SJSA1 (cell line): ENCODE measurements at places on chromosomes 11 and 22. TPM values are rescaled to one million over a fixed set of nuclear protein-coding genes. Genes with fewer than 3 reads are reported as not detected.

- H3K4me1 ChIP-seq: no peaks in the 10 kb centered on the region
- no peak overlapping the region for H3K27ac ChIP-seq
- no peaks in the 10 kb centered on the region for H3K27me3 ChIP-seq
- no peak overlapping the region for H3K4me3 ChIP-seq
- no peaks in the 10 kb centered on the region for H3K36me3 ChIP-seq
Measured at GRCh38 chr11:104926771-104927611, 28.7 kb upstream of the CASP12 start.

DNA sequence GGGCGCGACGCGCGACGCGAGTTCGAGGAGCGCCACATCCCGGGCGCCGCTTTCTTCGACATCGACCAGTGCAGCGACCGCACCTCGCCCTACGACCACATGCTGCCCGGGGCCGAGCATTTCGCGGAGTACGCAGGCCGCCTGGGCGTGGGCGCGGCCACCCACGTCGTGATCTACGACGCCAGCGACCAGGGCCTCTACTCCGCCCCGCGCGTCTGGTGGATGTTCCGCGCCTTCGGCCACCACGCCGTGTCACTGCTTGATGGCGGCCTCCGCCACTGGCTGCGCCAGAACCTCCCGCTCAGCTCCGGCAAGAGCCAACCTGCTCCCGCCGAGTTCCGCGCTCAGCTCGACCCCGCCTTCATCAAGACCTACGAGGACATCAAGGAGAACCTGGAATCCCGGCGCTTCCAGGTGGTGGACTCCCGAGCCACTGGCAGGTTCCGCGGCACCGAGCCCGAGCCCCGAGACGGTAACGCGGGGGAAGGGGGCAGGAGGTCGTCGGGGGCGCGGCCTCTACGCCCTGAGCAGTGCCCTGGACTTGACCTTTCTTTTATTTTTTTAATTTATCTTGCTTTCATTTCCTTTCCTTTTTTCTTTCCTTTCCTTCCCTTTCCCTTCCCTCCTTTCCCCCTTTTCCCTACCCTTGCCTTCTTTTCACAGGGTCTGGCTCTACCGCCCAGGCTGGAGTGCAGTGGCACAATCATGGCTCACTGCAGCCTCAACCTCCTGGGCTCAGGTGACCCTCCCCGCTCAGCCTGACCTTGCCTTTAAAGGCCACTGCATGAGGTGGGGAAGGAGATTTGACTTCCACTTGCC lies 5.0 kb downstream of the MPST start:
- H3K4me3 ChIP-seq: no peak overlapping the region
- H3K4me1 ChIP-seq: peaks cover 6% of the 10 kb centered on the region; the same call in 1 of the 2 replicates
- H3K27me3 ChIP-seq: no peaks in the 10 kb centered on the region
- peaks cover 2% of the 10 kb centered on the region; the same call in 1 of the 2 replicates for H3K36me3 ChIP-seq
- DNase-seq: no peak

DNA sequence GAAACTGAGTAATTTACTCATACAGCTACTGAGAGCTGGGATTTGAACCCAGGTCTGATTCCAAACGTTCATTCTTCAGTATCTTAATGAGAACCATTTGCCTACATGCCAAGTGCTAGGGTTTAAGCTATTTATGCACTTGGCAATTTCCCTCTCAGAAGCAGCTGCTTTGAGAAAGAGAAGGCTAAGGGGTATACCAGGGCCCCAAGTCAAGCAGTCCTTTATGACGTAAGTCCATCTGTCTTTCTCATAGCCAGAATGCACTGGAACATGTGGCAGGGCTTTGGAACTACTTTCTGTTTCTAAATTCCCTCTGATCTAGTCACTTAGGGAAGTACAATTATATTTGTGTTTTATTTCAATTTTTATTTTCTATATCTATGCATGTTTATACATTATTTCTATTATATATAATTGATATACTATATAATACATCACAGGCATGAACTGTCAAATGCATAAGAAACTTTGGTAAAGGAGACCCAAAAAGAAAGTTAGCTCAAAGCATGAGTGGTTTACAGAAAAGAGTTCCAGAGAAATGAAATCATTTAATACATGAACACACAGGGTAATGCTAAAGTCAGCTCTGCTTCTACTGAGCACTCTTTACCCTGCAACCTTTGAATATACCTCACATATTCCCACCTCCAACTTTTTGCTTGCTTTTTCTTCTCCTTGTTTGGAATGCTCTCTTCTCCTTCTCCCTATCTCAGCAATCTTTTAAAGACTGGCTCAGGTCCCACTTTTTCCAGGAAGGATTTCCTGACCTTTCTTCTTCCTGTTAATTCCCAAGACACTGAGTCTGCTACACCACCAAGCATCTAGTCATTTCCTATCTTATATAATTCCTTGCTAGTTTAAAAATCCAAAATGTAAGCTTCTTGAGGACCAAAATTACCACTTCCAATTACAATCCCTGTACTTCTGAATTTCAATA lies 80.5 kb upstream of the GDPD4 start:
- H3K27me3 ChIP-seq: no peaks in the 10 kb centered on the region
- no peaks in the 10 kb centered on the region for H3K4me1 ChIP-seq
- DNase-seq: no peak
- H3K27ac ChIP-seq: no peak overlapping the region
- H3K4me3 ChIP-seq: no peak overlapping the region

The C11orf86 gene
- total RNA-seq: not detected in 2 replicates

The CALCB gene
- not detected in 2 replicates for total RNA-seq

The PRR5L gene
- total RNA-seq: 41.3 and 43.0 TPM in 2 replicates

DNA sequence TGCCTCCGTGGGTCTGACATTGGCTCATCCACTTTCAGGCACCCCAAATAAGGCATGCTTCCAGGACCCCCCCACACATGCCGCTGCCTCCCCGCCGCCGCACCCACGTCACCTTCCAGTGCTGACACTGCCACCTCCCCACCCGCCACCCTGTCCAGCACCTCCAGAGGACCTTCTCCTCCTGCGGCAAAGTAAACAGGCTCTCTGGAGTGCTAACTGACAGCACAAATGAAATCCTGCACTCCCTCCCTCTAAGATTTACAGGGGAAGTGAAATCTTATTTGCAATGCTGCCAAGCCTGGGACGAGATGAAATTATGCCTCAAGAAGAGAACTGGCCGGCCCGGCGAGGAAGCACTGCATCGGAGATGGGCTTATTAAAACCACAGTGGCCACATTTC lies 35.3 kb downstream of the MACROD1 start:
- no peak overlapping the region for H3K4me3 ChIP-seq
- H3K27me3 ChIP-seq: no peaks in the 10 kb centered on the region
- no peaks in the 10 kb centered on the region for H3K36me3 ChIP-seq
- DNase-seq: no peak

DNA sequence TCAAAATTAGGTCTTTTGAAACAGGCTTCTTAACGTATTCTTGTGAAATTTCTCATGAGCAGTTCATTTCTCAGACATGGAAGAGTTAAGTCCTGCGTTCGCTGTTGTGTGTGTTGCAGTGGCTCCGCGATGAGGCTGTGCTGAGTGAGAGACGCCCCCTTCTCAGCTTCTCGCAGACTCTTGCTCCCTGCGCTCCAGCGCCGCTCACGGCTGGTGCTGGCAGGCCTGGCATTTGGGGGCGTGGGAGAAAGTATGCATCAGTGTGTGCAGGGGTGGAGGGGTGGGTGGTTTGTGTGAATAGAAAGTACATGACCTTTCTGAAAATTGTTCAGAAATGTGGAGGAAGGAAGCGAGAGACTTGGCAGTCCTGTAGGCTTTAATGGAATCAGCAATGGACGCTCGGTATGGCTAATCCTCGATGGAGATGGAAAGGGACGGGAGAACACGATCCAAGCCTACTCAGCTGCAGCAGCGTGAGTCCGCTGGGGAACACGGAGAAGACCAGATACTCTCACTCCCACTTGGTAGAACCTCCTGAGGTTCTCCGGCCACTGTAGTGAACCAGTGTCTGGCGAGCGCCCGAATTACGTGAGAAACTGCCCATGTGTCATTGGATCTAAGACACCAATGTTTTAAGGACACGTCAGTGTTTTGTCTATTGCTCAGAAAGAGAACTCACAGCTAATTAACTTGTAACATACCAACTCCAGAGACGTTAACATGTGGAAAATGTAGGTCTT lies 5.9 kb downstream of the TAB1 start:
- H3K4me1 ChIP-seq: peaks cover 2% of the 10 kb centered on the region
- H3K36me3 ChIP-seq: 0 out of 2 replicates have a peak, but pooled peaks cover 3% of the 10 kb centered on the region
- no peak overlapping the region for H3K4me3 ChIP-seq
- no peaks in the 10 kb centered on the region for H3K27me3 ChIP-seq
- no peak for DNase-seq

The SLC16A8 gene
- not detected in 2 replicates for total RNA-seq

DNA sequence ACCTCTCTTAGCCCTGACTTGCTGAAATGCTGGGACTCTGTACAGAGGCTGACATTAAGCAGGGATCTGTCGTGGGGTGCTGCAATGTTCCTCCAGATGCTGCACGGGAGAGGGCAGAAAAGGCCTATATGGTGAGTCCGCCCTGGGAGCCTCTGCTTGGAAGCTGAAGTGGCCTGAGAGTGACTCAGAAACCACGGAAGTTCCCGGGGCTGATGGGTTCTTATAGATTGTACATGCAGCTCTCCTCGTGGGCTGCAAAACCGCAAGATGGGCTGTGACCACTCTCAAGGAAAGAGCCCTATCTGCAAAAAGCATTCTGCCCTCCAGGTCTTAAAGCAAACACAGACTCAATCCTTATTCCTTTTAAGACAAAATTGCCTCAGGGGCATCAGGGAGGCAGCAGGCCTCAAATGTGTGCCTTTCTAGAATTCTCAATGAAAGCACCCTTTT lies 5.8 kb upstream of the SLC43A3 start:
- H3K27ac ChIP-seq: no peak overlapping the region
- no peak overlapping the region for H3K4me3 ChIP-seq
- H3K36me3 ChIP-seq: no peaks in the 10 kb centered on the region
- H3K27me3 ChIP-seq: no peaks in the 10 kb centered on the region

GRCh38 chr11:46490666-46491065 lies 99.1 kb upstream of the CHRM4 start:
- H3K4me3 ChIP-seq: no peak overlapping the region
- H3K36me3 ChIP-seq: peaks cover 7% of the 10 kb centered on the region; the same call in 1 of the 2 replicates
- no peak for DNase-seq
- H3K27ac ChIP-seq: no peak overlapping the region
- H3K4me1 ChIP-seq: no peaks in the 10 kb centered on the region

DNA sequence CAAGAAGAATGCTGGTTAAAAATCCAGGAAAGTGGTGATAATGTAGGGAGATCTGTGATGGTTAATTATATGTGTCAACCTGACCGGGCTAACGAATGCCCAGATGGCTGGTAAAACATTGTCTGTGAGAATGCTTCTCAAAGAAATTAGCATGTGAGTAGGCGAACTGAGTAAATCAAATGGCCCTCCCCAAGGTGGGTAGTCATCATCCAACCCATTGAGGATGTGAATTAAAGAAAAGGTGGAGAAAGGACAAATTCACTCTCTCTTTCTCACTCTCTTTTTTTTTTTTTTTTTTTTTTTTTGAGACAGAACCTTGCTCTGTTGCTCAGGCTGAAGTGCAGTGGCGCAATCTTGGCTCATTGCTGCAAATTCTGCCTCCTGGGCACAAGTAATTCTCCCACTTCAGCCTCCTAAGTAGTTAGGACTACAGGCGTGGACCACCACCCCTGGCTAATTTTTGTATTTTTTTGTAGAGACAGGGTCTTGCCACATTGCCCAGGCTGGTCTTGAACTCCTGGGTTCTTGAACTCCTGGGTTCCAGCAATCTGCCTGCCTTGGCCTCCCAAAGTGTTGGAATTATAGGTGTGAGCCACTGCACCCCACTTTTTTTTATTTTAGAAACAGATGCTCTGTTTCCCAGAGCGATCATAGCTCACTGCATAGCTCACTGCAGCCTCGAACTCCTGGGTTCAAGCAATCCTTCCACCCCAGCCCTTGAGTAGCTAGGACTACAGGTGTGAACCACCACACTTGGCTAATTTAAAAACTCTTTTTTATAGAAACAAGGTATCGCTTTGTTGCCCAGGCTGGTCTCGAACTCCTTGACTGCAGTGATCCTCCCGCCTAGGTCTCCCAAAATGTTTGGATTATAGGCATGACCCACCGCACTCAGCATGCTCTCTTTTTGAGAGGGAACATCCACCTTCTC lies 22.0 kb upstream of the P2RY6 start:
- H3K36me3 ChIP-seq: no peaks in the 10 kb centered on the region
- no peaks in the 10 kb centered on the region for H3K27me3 ChIP-seq
- DNase-seq: no peak
- H3K4me3 ChIP-seq: no peak overlapping the region

- no peak overlapping the region for H3K4me3 ChIP-seq
- peaks cover 9% of the 10 kb centered on the region for H3K4me1 ChIP-seq
- peaks cover 65% of the 10 kb centered on the region for H3K27me3 ChIP-seq
- no peak for DNase-seq
- no peak overlapping the region for H3K27ac ChIP-seq
- H3K36me3 ChIP-seq: no peaks in the 10 kb centered on the region
Measured at GRCh38 chr11:43573233-43573632, 107.3 kb upstream of the HSD17B12 start.

The SYT12 gene
- total RNA-seq: 0.13 and 0.29 TPM in 2 replicates

- 0 out of 2 replicates have a peak, but pooled peaks cover 6% of the 10 kb centered on the region for H3K4me1 ChIP-seq
Measured at GRCh38 chr11:74171997-74172396, 908 bp downstream of the PPME1 start.

GRCh38 chr11:108858622-108859021 lies 193.8 kb downstream of the DDX10 start:
- H3K27ac ChIP-seq: no peak overlapping the region
- peaks cover 6% of the 10 kb centered on the region for H3K4me1 ChIP-seq
- no peaks in the 10 kb centered on the region for H3K36me3 ChIP-seq
- no peak for DNase-seq
- no peak overlapping the region for H3K4me3 ChIP-seq

The USP2 gene
- total RNA-seq: 0.21 TPM in 1 of 2 replicates, not detected in the other

GRCh38 chr11:101912823-101913284 lies 2.0 kb upstream of the CEP126 start:
- no peaks in the 10 kb centered on the region for H3K36me3 ChIP-seq
- no peak overlapping the region for H3K27ac ChIP-seq

The MDK gene
- 164 and 253 TPM in 2 replicates for total RNA-seq

- no peaks in the 10 kb centered on the region for H3K4me1 ChIP-seq
- H3K27me3 ChIP-seq: no peaks in the 10 kb centered on the region
- no peaks in the 10 kb centered on the region for H3K36me3 ChIP-seq
- H3K27ac ChIP-seq: no peak overlapping the region
- H3K4me3 ChIP-seq: no peak overlapping the region
Measured at GRCh38 chr11:21564833-21565682, 627.8 kb upstream of the ANO5 start.

- H3K4me3 ChIP-seq: no peak overlapping the region
- H3K27ac ChIP-seq: no peak overlapping the region
- H3K4me1 ChIP-seq: no peaks in the 10 kb centered on the region
- H3K36me3 ChIP-seq: no peaks in the 10 kb centered on the region
- DNase-seq: no peak
Measured at GRCh38 chr22:41968601-41969000, 642 bp upstream of the SEPTIN3 start.

GRCh38 chr11:36162006-36162882 lies 127.0 kb downstream of the COMMD9 start:
- H3K36me3 ChIP-seq: no peaks in the 10 kb centered on the region
- H3K4me1 ChIP-seq: peaks cover 5% of the 10 kb centered on the region; the same call in 1 of the 2 replicates
- H3K27me3 ChIP-seq: no peaks in the 10 kb centered on the region
